ENCODE measurements at places on chromosomes 2 and 18. TPM values are rescaled to one million over a fixed set of nuclear protein-coding genes. Genes with fewer than 3 reads are reported as not detected.

SKOR2 gene
- total RNA-seq, result not detected

GCG gene
- total RNA-seq, result not detected

GCKR gene
- not detected for total RNA-seq

LHCGR gene
- total RNA-seq, result 0.19 TPM

CNRIP1 gene
- total RNA-seq, result 9.9 TPM

BMP10 gene
- not detected for total RNA-seq

REG1B gene
- total RNA-seq, result not detected

MAP2 gene
- total RNA-seq, result 5.6 TPM

DNA sequence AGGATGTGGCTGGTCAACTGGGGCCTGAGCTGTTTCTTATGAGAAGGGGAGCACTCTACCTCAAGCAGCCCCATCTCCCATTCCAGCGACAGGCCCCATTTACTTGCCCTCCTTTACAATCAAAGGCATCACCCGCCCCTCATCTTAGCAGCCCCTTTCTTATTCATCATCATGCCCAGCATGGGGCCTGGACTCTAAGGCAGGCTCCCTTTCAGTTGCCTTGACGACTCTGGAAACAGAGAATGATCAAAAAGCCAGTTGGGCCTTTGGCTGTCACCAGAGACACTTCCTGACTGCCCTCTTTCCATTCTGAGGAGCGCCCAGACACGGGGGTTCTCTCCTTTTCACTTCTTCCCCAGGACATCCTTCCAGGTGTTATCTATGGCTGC lies 11.2 kb downstream of the CELF4 start:
- peaks cover 49% of the 10 kb centered on the region for H3K27me3 ChIP-seq
- H3K4me3 ChIP-seq, result no peak overlapping the region
- no peak for DNase-seq
- no peaks in the 10 kb centered on the region for H3K36me3 ChIP-seq
- no peaks in the 10 kb centered on the region for H3K4me1 ChIP-seq
- no peak overlapping the region for H3K27ac ChIP-seq

GRCh38 chr2:78068808-78069207 lies 546.6 kb upstream of the LRRTM4 start:
- DNase-seq, result no peak
- no peaks in the 10 kb centered on the region for H3K36me3 ChIP-seq
- no peaks in the 10 kb centered on the region for H3K4me1 ChIP-seq
- no peaks in the 10 kb centered on the region for H3K27me3 ChIP-seq
- H3K4me3 ChIP-seq, result no peak overlapping the region

- no peaks in the 10 kb centered on the region for H3K4me1 ChIP-seq
- H3K27ac ChIP-seq, result no peak overlapping the region
Observed at GRCh38 chr2:221304916-221305315, 267.2 kb downstream of the EPHA4 start.

- no peak for DNase-seq
- no peak overlapping the region for H3K4me3 ChIP-seq
- H3K36me3 ChIP-seq, result no peaks in the 10 kb centered on the region
- H3K27ac ChIP-seq, result no peak overlapping the region
- no peaks in the 10 kb centered on the region for H3K27me3 ChIP-seq
Observed at GRCh38 chr2:234447189-234447588, 49.7 kb downstream of the ARL4C start.

GRCh38 chr2:170123593-170123992 lies 54.4 kb upstream of the MYO3B start:
- no peak overlapping the region for H3K4me3 ChIP-seq
- H3K4me1 ChIP-seq, result no peaks in the 10 kb centered on the region
- DNase-seq, result no peak
- H3K27ac ChIP-seq, result no peak overlapping the region
- peaks cover 3% of the 10 kb centered on the region for H3K27me3 ChIP-seq

DNA sequence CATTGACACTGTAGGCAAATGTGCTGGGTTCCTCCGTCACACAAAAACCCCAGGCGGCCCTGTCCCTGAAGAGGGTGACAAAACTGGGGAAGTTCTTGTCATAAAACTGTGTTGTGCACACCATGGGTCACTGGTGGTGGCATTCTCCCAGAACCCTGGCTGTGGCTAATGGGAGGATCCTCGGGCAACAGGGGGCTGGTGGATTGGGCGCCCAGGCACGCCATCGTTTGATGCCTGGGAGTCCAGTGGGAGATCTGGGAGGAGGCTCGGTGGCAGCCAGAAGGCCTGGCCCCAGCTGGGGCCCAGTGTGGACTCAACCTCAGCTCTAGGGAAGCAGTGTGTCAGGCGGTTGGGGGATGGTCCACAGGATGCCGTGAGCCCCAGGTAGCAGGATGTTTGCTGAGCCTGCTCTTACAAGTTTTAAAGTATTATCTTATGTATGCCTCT lies 140.7 kb downstream of the ACOXL start:
- H3K27me3 ChIP-seq, result peaks cover 3% of the 10 kb centered on the region
- H3K4me1 ChIP-seq, result peaks cover 6% of the 10 kb centered on the region
- DNase-seq, result no peak
- no peak overlapping the region for H3K27ac ChIP-seq
- H3K4me3 ChIP-seq, result no peak overlapping the region

- H3K36me3 ChIP-seq, result no peaks in the 10 kb centered on the region
- H3K4me1 ChIP-seq, result peaks cover 24% of the 10 kb centered on the region
- no peak overlapping the region for H3K4me3 ChIP-seq
- no peak for DNase-seq
Observed at GRCh38 chr18:62434798-62435197, 88.0 kb upstream of the ZCCHC2 start.

GRCh38 chr2:180325416-180326120 lies 318.5 kb upstream of the CWC22 start:
- no peak overlapping the region for H3K4me3 ChIP-seq
- no peak overlapping the region for H3K27ac ChIP-seq
- H3K4me1 ChIP-seq, result no peaks in the 10 kb centered on the region
- no peak for DNase-seq
- H3K36me3 ChIP-seq, result no peaks in the 10 kb centered on the region

DNA sequence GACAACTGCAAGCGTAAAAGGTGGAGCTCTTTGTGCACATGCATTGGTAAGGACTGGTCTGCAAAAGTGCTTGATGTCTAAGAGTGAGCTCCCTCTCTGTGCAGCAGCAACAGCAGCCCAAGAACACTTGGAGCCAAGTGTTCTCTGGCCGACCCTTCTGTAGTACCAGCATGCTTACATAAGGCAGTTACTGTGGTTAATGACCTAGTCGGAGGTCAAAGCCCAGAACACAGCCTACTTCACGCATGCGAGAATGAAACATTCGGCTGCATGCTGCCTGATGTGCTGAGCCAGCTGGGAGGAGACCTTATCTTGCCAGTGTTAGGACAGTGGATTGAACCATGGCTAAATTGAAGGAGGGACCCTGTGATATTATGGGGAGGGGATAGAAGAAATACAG lies 21.3 kb downstream of the NCAPH start:
- no peak overlapping the region for H3K4me3 ChIP-seq
- no peaks in the 10 kb centered on the region for H3K36me3 ChIP-seq
- H3K27ac ChIP-seq, result no peak overlapping the region

DNA sequence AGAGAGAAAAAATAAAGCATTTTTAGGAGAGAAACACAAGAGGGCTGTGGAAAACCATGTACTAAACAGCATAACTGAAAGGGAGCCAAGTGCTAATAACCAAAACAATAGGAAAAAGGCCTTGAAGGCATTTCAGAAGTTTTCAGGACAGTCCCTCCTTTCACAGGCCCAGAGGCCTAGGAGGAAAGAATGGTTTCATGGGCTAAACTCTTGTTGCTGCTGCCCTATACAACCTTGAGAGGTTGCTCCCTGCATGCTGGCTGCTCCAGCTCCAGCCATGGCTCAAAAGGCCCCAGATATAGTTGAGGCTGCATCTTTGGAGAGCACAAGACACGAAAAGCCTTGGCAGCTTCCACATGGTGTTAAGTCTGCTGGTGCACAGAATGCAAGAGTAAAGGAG lies 267.4 kb upstream of the LRP1B start:
- H3K4me3 ChIP-seq, result no peak overlapping the region
- no peaks in the 10 kb centered on the region for H3K27me3 ChIP-seq
- H3K36me3 ChIP-seq, result no peaks in the 10 kb centered on the region
- no peak for DNase-seq

DNA sequence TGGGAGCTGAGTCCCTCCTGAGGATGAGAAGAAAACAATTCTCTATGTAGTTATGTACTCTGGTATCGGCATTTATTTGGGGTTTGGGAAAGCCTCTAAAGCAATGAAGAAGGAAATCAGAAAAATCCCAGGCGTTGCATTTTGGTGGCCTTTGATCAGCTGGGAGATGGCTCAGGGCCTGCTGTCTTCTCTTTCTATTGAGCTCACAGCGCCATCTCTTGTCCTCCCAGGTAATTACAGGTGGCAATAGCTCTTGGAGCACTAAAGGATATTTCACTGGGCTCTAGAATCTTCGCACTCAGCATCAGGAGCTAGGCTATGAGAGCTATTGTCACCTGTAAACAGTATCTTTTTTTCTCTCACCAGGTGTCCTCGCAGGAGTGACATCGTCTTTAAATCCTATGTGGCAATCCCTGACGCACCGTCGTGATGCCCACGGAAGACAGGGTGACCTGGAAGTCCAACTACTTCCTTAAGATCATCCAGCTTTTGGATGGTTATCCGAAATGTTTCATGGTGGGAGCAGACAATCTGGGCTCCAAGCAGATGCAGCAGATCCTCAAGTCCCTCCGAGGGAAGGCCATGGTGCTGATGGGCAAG lies 76.1 kb upstream of the PMAIP1 start:
- H3K4me3 ChIP-seq, result no peak overlapping the region
- H3K27me3 ChIP-seq, result no peaks in the 10 kb centered on the region
- H3K4me1 ChIP-seq, result no peaks in the 10 kb centered on the region
- DNase-seq, result no peak

- no peak overlapping the region for H3K27ac ChIP-seq
- no peak overlapping the region for H3K4me3 ChIP-seq
- DNase-seq, result no peak
- no peaks in the 10 kb centered on the region for H3K36me3 ChIP-seq
- H3K27me3 ChIP-seq, result no peaks in the 10 kb centered on the region
Observed at GRCh38 chr2:174775571-174775980, 11.3 kb upstream of the CHRNA1 start.

GRCh38 chr2:22600999-22601398 lies 784.0 kb upstream of the KLHL29 start:
- no peaks in the 10 kb centered on the region for H3K4me1 ChIP-seq

DNA sequence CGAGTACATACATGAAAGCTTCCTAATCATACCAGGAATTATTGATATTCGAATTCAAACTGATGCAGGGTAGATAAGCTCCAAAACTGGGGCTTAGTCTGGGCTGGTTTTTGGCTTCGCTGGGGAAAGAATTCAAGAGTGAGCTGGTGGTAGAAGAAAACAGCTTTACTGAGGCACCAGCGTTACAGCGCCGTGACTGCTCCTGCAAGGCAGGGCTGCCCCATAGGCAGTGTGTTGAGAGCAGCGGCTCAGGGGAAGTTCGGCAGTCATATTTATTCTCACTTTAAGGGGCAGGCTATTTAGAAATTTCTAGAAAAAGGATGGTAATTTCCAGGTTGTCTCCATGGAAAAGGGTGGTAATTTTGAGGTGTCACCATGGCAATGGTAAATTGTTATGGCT lies 292.6 kb upstream of the TCF4 start:
- peaks cover 4% of the 10 kb centered on the region for H3K4me1 ChIP-seq
- H3K27me3 ChIP-seq, result no peaks in the 10 kb centered on the region
- DNase-seq, result no peak
- H3K4me3 ChIP-seq, result no peak overlapping the region

DNA sequence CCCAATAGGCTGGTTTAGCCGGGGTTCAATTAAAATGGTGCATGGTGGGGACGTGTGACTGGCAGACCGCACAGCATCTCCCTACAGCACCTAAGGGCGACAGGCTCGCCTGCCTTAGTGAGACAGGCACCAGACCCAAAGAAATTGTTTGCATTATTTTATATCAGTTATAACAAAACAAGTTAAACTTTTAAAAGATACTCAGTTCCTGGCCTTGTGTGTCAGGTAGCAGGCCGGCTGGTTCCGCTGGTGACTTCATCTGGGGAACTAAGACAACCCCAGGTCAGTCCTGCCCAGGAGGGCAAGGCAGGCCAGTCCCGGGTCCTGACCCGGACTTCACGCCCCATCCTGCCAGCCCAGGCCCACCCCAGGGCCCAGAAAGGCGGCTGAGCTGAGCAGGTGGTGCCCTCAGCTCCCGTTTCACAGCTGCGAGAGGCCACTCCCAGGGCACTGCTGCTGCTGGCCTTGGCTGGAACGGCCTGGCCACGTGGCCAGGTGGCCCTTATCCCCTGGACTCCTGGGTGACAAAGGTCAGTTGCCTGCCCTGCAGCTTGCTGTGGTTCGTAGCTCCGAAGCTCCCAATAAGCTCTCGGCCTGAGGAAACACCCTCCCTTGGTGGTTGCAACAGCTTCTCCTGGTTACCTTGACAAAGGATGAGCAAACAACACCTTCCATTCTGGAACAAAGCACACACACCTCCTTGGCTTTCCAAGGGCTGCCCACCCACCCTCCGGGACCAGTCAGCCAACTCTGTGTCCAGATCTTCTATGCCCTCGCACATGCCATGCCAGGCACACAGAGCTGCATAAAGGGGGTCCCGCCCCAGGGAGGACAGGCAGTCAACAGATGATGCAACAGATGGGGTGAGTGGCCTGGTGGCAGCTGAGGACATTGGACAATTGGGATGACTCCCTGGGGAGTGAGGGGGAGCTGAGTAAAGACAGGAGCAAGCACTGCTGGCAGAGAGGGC lies 11.3 kb upstream of the AGXT start:
- DNase-seq, result no peak
- no peaks in the 10 kb centered on the region for H3K36me3 ChIP-seq
- H3K27me3 ChIP-seq, result no peaks in the 10 kb centered on the region

DNA sequence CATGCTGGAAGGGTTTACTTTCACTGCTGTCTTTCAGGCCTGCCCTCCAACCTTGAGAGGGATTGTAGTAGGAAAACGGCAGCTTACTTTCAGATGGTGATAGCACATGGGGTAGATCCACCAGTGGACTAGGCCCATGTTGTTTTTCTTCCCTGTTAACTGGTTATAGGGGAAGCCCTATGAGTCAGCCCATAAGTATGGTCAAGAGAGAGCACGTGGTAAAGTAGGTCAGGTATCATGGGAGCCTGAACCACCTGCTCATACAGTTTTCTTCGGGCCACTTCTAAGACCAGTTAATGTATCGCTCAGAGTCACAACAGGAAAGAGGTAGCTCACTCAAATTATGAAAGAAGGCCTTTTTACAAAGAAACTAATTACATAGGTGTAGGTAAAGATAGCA lies 33.0 kb downstream of the PDK1 start:
- H3K27me3 ChIP-seq, result no peaks in the 10 kb centered on the region
- H3K27ac ChIP-seq, result no peak overlapping the region
- no peak overlapping the region for H3K4me3 ChIP-seq
- H3K36me3 ChIP-seq, result peaks cover 68% of the 10 kb centered on the region

- H3K4me1 ChIP-seq, result peaks cover 37% of the 10 kb centered on the region
- no peak overlapping the region for H3K4me3 ChIP-seq
- no peak for DNase-seq
- H3K27me3 ChIP-seq, result no peaks in the 10 kb centered on the region
- H3K36me3 ChIP-seq, result no peaks in the 10 kb centered on the region
Observed at GRCh38 chr2:236344446-236344845, 80.2 kb upstream of the ASB18 start.

DNA sequence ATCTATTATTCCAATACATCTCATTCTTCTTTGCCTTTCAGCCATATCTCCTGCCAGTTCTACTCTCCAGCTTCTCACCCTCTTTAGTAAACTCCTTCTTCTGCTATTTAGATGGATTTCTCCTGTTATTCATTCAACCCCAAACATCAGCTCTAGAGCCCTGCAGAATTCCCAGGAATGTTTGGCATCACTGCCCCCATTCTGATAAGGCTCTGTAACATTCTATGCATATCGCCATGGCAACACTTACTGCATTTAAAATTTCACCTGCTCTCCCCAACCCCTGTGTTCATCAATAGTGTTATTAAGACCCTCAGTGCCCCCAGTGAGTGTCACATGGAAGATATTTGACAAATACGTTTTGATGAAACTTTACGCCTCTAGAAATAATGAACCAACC lies 28.6 kb downstream of the LRATD1 start:
- H3K27me3 ChIP-seq, result no peaks in the 10 kb centered on the region
- no peak overlapping the region for H3K27ac ChIP-seq
- H3K36me3 ChIP-seq, result no peaks in the 10 kb centered on the region
- H3K4me1 ChIP-seq, result no peaks in the 10 kb centered on the region
- DNase-seq, result no peak
